Type B pancreatic cell (in vitro differentiated cells): ENCODE measurements at places on chromosomes 6 and 20.

GRCh38 chr20:14963262-14963663 lies 625.9 kb upstream of the FLRT3 start:
- DNase-seq = no peak

DNA sequence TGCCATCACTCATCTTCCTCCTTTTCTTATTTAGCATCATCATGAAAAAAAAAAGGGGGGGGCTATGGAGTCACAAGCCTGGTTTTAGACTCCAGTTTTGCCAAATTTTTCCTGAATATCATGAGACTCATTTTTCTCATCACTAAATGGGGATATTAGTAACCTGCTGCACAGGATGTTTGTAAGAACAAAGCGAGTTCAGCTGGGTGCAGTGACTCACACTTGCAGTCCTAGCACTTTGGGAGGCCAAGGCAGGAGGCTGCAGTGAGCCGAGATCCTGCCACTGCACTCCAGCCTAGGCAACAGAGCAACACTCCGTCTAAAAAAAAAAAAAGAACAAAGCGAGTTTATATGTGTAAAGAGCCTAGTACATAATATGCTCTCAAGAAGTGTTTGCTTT lies 82.8 kb downstream of the TFAP2A start:
- no peak for DNase-seq

GRCh38 chr6:153312634-153313033 lies 181.6 kb upstream of the RGS17 start:
- no peak for DNase-seq

GRCh38 chr20:39766333-39766732 lies 804.2 kb downstream of the DHX35 start:
- no peak for DNase-seq

DNA sequence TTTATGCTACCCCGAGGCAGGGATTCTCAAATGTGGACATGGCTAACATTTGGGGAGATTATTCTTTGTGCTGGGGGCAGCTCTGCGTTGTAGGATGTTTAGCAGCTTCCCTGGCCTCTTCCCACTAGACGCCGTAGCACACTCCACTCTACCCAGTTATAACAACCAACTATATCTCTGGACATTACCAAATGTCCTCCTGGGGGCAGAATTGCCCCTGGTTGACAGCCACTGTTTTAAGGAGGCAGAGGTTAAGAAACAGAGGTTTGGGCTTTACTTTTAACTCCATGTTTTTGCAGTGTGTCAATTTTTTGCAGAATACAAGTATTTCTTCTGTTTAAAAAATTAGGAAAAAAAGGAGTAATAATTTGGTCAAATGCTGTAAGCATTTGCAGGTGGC lies 56.2 kb upstream of the BMP6 start:
- no peak for DNase-seq

GRCh38 chr20:18323705-18324104 lies 35.4 kb downstream of the ZNF133 start:
- no peak for DNase-seq

DNA sequence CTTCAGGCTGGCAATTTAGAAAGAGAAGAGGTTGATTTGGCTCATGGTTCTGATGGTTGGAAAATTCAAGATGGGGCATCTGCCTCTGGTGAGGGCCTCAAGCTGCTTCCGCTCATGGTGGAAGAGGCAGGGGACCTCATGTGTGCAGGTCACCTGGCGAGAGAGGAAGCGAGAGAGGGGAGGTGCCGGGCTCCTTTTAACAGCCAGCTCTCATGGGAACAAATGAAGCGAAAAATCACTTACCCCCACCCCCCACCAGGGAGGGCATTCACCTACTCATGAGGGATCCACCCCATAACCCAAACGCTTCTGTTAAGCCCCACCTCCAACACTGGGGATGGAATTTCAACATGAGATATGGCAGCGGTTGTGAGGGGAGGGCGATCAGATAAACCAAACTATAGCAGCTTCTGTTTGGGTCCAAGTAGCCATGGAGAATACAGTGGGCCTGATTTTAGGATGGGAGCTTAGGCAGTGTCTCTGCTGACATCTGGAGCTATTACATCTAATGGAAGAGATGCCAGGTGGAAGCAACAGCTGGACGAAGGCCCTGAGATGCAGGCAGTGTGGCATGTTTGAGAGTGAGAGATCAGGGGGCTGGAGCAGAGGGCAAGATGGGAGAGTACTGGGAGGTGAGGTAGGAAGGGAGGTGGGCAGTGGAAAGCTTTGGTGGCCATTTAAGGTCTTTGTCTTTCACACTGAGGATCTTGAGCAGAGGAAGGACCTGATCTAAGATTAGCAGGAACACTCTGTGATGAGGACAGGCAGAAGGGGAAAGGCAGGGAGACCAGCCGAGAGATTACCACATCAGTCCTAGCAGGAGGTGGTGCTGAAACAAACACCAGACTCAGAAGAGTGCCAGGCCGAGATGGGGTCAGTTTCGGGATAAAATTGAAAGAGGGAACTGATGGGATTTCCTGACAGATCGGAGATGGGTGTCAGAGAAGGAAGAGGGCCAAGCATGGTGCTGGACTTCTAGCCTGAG lies 161.8 kb downstream of the NFATC2 start:
- no peak for DNase-seq

- DNase-seq = no peak
These were observed 11.0 kb upstream of the HINT3 start for GRCh38 chr6:125945378-125946141.

- DNase-seq = no peak
These were observed 28.9 kb downstream of the PREP start for GRCh38 chr6:105374010-105374420.

GRCh38 chr6:81002126-81002525 lies 750.4 kb downstream of the TENT5A start:
- no peak for DNase-seq

GRCh38 chr20:43446361-43446879 lies 11.3 kb upstream of the SRSF6 start:
- DNase-seq = no peak

DNA sequence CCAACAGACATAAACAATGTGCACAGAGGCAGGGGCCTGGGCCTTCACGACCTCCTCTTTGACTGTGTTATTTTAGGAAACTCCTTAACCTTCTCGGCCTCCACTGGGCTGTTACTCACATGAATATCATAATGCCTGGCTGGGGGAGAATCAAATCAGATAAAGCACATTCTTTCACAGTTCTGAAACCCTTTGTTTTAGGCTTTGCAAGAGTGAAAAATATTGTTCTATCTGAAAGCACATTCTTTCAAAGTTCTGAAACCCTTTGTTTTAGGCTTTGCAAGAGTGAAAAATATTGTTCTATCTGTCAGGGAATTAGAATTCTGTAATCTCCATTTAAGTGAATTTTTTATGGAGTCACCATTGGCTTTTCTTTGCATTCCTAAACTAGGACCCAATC lies 50.7 kb upstream of the SYNDIG1 start:
- DNase-seq = no peak

DNA sequence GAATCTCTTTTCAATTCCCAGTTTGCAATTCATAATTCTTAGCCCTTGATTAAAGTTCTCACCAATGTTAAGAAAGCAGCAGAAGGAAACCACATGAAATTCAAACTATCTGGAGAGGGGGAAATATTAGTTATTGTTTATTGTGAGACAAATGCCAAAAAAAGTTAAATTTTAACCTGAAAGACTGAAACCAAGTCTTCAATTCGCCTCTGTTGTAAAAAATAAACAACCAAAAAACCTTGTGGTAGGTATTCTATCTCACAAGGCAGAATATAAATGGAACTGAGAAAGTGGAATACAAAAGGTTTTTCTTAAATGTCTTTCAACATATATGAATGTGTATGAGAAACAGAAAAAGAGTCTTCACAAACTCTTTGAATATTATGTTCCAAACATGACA lies 24.8 kb downstream of the TMX4 start:
- no peak for DNase-seq

DNA sequence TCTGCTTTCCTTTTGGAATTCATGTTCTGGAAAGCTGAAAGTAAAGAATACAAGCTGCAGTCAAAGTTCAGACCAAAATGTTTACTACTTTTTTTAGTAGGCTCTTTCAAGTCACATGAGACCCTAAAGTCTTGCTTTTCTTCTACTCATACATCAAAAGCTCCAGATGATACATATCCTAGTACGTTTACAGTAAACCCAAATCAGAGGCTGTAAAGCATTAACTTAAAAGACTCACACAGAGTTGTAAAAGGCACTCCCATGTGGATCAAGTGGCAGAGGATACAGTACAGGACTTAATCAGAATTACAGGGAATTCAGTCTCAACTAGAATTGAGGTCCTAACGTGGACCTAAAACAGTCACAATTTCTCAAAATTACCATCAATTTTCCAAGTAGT lies 40.7 kb downstream of the STK38 start:
- DNase-seq = no peak

- no peak for DNase-seq
These were observed 512.7 kb downstream of the DHX35 start for GRCh38 chr20:39474879-39475278.

DNA sequence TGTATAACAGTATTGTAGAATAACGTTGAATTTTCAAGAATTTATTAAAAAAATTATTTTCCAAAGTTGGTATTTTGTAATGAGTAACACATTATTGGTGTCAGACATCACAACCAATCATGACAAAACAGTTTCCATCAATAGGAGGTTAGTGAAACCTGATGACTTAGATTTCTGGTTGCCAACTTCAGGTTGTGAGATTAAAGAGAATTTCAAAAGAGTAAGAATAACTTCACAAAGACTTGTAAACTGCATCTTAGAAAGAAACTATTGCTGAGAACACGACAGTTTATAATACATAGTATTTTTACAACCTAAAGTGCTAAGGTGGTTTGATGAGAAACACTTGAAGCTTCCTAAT lies 159.2 kb upstream of the ARG1 start:
- DNase-seq = no peak

DNA sequence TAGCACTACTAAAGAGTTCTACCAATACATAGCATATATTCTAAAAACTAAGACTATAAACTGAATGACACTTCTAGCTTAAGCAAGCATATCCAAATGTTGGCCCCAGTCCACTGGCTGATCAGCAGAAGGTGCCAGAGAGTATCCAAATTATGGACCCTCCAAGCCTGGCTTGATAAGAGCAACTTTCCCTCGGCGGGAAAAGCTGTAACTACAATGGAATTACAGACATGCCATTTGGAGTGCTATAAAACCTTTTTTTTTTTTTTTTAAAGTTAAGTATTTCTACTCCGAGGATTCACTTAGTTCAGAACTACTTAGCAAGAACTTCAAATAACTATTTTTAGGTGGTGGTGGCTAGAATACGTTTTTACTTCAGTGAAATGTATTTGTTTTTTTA lies 94.6 kb downstream of the EPB41L2 start:
- DNase-seq = no peak

- no peak for DNase-seq
These were observed 58.8 kb upstream of the KHDRBS2 start for GRCh38 chr6:62344850-62345249.

DNA sequence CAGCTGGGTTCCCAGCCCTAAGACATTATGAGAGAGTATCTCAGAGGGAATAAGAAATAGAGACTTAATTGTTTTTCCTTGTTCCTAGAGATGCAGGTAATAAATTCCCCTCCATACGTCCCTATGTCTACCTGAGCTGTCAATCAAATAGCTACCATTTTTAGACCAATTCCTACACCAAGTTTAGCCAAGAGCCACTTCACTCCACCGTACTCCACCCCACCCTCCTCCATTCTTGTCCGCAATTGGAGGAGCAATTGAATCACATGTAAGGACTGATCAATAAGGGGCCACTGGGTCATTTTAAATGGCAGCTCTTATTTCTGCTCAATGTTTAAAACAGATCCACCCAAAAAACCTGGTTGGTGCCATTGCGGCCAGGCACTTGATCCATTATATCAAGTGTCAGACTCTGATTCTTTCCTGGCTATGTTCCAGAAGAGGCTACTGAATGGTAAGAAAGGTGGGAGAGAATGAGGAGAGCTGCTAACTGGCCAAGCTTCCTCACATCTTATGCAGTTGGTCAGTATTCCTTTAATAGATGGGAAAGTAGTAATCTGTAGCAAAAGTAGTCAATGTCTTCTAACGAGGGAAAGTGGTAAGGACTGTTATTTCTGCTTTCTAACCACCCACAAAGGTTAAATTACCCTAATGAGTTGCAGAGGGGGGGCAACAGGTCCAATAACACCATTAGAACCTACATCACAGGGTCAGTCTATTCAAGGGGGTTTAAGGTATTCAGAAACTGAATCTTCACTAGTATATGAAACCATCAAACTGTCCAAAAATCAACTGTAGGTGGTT lies 34.1 kb downstream of the ARHGAP18 start:
- no peak for DNase-seq

GRCh38 chr6:21142741-21143140 lies 450.8 kb upstream of the SOX4 start:
- no peak for DNase-seq

DNA sequence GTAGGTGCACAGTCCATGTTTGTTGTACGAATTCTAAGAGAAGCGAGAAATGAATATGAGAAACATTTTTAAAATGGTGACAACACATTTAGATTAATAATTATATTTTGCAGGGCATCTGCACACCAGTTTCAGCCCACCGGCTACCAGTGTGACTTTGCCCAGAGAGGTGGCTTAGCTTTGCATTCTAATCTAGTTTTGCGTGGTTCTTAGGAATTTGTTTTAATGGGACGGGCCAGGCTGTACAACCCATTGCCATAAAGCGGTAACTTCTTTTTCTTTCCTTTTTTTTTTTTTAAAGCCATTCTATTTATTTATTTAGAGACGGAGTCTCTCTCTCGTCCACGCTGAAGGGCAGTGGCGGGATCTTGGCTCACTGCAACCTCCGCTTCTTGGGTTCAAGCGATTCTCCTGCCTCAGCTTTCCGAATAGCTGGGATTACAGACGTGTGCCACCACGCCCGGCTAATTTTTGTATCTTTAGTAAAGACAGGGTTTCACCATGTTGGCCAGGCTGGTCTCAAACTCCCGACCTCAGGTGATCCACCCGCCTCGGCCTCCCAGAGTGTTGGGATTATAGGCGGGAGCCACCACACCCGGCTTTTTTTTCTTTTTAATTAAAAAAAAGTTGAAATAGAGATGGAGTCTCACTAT lies 829 bp downstream of the MANBAL start:
- no peak for DNase-seq

GRCh38 chr20:51249781-51250180 lies 226.9 kb upstream of the KCNG1 start:
- DNase-seq = no peak

GRCh38 chr6:37083243-37084138 lies 78.0 kb downstream of the FGD2 start:
- no peak for DNase-seq

- no peak for DNase-seq
These were observed 31.9 kb downstream of the HUS1B start for GRCh38 chr6:624979-625378.

DNA sequence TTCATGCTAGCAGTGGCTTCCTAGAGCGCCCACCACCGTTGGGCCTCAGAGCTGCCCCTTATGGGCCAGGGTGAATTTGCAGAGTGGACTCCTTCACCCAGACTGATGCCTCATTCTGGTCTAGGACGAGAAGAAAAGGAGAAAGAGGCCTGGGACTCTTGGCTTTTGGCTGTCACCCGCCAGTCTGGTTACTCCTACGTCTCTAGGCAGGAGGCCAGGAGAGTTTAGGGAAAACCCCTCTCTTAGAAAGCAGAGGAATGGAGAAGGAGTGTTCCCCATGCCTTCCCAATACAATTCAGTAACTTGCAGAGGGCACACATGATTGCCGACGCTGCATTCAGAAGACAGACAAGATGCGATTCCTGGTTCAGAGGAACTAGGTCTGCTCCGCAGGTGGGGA lies 70.1 kb downstream of the CDC5L start:
- DNase-seq = no peak
